ENCODE measurements at places on chromosomes 12 and 14. TPM values are rescaled to one million over a fixed set of nuclear protein-coding genes. Genes with fewer than 3 reads are reported as not detected.

DNA sequence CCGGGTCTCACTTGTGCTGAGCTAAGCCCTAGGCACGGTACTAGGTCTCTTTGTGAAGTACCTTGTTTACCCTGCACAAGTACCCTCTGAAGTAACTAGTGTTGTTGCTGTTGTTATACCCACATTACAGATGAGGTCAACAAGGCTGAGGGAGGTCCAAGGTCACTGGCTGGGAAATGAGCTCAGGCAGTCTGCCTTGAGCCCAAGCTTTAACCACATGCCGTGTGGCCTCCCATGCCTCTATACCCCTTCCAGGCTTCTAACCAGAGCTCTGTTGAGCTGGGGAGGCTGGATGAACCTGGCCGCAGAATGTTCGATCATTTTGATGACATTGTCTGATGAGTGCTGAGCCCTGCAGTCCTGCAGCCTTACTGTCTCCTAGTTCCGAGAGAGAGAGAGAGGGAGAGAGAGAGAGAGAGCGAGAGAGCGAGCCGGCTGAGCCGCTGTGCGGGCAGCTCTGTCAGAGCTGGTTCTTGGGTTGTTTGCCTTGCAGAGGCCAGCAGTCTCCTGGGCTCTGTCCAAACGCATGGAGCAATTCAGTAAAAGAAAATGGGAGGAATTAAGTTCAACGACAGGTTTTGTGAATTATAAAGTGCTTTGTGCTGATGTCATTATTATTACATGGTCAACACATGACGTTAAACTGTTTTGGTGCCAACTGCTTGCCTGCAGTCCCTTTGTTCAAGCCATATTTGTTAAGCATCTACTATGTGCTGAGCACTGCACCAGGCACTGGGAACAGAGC, 13.1 kb downstream of the JDP2 start:
- DNase-seq: no peak

DNA sequence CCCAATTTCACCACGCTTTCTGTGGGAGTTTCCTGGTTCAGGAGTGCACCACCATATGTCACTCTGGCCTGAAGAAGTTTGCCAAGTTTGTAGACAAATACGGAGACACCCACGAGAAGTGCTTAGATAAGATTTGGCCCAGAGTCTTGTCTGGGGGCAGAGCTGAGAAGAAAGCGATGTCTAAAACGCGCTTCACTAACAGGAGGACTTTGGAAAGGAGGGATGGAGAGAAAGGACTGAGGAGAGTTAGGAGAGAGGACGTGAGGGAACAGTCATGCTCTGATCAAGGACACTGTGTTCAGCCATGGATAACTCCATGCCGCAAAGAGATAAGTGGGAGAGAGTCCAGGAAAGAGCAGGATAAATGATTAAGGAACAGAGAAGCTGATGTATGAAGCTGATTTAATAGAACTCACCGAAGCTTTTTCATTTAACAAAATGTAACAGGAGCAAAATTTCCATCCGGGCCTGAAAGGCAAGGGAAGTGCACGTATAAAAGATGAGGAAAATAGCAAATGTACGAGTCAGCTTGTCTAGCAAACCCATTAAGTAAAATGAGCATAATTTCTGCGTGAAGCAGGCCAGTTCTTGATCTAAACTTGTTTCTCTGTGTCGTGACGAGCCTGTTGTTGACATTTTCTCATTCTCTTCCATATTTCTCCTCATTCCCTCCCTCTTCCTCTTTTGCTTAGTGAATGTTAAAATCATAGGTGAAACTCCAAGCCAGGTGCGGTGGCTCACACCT, 23.4 kb upstream of the MAP3K9 start:
- DNase-seq: no peak

- no peak for DNase-seq
These were observed 139.8 kb downstream of the DACT1 start for GRCh38 chr14:58777541-58777979.

The USP44 gene
- 1.3 TPM for total RNA-seq

DNA sequence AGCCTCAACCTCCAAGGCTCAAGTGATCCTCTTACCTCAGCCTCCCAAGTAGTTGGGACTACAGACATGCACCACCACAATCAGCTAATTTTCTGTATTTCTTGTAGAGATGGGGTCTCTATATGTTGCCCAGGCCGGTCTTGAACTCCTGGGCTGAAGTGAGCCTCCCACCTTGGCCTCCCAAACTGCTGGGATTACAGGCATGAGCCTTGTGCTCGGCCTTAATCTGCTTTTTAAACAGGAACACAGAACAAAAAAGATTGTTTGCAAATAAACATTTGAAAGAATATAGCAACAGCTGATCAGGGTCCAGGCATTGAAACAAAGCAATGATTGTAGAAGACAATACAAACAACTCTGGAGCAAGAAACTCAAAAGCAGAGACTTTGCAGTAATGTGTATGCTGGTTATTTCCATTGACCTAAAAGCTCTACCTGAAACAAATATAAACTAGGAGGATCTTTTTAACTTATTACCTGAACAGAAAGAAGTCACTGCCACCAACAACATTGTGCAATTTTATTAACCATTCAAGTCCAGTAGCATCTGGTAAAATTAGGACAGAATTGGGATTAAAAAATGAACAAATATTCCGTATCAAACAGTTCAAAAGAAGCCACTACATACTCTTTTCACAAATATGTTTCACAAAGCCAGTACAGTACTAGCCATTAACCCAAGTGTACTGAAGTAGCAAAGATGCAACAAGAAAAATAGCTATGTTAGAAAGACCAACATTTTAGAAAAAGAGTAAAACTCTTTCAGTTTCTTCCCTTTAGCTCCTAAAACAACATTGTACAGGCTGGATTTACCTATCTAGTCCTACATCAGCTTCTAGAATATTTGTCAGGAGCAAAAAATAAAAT, 14.2 kb downstream of the AMN1 start:
- DNase-seq: no peak

All from PC-9 (cell line).